ENCODE measurements at places on chromosomes 16 and 17.
A peak's percentile ranks its signal among the peaks of the same experiment; 100 is the strongest.

- DNase-seq, result no peak
Observed at GRCh38 chr16:75745823-75746222, 19.5 kb upstream of the CPHXL start.

DNA sequence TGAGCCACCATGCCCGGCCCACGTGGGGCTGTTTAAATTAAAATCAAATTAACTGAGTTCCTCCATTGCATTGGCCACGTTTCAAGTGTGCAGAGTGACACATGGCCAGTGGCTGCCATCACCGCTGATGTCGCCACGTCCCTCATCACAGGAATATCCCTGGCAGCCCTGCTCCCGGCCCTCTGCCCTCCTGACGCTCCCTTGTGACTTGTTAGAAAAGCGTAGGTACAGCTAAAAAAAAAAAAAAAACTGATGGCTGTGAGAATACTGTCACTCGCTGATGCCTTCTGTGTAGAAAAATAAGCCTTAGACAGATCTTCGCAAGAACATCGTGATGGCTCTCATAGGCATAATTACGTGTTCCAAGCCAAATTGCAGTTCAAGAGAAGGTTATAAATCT, 21.7 kb downstream of the CARHSP1 start:
- no peak for DNase-seq

- no peak for DNase-seq
Observed at GRCh38 chr16:57897053-57897784, 73.7 kb downstream of the CNGB1 start.

DNA sequence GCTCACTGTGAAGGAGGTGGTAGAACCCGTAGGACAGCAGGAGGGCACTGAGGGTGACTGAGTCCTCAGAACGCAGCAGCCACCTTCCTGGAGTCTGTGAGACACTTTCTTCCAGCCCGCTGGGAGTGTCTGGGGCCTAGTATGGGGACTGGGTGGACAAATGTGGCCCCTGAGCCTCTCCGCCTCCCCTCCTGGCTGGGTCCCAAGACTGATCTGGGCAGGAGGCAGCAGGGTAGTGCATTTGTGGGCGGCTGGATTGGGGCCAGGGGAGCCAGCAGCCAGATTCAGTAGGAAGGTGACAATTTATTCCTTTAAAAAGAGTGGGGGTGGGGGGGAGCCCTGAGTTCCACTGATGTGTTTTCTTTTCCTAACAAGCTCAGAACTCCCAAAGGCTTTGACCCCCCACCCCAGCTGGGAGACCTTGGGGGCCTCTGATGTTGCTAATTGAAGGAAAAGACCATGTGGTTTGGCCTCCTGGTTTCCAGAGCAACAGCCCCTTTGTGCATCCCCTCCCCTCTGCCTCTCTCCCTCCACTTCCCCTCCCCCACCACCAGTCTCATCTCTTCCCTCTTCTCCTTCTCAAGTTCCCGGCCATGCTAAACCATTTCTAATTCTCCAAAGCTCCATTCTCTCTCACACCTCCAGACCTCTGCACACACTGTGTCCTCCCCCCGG, 4.4 kb downstream of the CLEC19A start:
- DNase-seq, result no peak

DNA sequence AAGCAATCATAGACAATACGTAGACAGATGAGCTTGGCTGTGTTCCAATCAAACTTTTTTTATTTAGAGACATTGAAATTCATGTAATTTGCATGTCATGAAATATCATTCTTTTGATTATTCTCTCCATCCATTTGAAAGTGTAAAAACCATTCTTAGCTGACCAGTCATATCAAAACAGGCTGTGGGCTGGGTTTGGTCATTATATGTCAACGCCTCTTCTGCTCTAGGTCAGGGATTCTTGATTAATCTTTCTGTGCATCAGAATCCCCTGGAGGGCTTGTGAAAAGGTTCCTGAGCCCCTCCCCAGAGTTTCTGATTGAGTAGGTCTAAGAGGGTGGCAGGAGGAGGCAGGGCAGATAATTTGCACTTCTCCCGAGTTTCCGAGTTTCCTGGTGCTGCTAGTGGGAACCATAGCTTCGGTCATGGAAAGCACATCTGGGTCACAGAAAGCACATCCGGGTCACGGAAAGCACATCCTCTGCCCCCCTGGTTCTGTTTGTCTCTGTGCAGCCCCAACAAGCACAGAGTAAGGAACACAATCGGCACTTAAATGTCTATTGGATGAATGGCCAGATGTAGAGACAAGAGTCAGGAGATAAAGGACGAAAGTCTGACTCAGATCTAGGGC, 16.4 kb downstream of the PIMREG start:
- DNase-seq, result no peak

DNA sequence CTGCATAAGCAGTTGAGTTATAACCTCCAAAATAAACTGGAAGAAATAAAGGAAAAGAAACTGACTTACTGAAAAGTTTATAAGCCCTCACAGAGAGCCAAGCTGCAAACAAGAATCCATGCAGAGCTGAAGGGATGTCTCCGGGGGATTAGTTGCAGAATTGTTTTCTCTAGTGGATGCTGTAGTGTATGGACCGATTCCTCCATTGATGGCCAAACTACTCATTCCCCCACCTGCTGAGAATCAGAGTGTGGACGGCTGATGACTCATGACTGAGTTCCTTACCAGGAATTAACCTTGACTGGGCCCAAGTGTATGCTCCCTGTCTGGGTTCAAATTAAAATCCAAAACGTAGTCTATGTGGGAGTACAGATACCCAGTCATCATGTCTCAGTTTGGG, 93.9 kb upstream of the CDH8 start:
- no peak for DNase-seq

DNA sequence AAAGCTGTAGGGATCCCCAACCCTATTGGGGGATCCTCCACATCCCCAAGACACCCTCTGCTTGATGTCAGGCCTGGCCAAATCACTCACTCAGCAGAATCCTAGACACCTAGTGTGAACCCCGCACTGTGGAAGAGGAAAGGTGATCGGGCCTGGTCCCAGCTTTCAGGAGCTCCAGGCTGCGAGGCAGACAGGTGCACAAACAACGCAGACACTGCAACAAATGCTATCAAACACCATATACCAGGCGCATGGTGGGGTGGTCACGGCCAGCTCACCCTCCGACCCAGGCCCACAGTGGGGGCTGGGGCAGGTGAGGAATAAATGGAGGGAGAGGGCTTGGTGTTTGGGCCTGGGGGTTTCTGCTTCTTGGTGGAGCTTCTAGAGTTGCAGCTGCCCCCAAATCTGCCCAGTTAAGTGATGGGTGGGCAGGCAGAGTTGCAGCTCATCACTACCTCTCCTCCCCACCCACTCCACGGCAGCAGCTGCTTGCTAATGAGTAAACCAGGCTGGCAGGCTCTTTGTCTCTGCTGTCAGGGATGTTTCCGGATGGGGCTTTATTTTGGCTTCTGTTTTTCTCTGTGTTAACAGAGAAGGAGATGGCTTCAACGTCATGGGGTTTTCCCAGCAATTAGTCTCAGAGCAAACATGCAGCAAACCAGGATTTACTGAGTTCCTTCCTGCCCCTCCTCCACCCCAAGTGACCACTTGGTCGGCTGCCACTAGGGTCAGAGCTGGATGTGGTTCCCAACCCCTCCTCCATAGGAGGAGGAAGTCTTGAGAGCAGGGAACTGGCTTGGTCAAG, 46.6 kb downstream of the PECAM1 start:
- no peak for DNase-seq

GRCh38 chr17:29212681-29213121, 32.5 kb upstream of the MYO18A start:
- DNase-seq, result no peak

DNA sequence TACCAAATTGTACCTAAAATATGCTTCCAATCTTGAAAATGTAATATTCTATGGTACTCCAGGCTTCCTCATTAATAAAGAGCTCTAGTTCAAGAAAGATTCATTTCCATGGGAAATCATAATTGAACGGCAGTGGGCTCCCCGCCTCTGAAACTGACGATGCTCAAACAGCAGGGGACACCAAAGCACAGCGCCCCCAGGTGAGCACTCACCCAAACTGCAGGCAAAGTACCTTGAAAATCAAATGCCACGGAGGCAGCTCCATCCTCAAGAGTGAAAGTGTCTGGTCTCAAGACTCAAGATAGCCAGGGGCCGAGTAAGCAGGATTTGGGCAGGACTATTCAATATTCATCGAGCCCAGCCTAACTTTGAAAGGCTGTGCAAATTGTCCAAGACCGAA, 217.4 kb upstream of the TNRC6C start:
- no peak for DNase-seq

GRCh38 chr17:13337864-13338371, 263.8 kb downstream of the HS3ST3A1 start:
- no peak for DNase-seq

GRCh38 chr16:71672803-71673581, 47.0 kb downstream of the MARVELD3 start:
- no peak for DNase-seq

DNA sequence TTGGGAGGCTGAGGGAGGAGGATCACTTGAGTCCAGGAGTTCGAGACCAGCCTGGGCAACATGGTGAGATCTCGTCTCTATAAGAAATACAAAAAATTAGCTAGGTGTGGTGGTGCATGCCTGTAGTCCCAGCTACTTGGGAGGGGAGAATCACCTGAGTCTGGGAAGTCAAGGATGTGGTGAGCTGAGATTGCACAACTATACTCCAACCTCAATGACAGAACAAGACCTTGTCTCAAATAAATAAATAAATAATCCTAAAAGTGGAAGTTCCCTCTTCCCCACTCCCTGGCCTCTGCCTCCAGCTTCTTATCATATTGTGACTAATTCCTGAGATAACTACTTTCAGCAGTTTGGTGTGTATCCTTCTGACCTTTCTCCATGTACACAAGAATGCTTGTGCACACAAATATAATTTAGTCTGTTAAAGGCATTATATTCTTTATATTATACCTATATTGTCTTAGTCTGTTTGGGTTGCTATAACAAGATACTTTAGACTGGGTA, 23.5 kb upstream of the DNAJA2 start:
- DNase-seq, result no peak

DNA sequence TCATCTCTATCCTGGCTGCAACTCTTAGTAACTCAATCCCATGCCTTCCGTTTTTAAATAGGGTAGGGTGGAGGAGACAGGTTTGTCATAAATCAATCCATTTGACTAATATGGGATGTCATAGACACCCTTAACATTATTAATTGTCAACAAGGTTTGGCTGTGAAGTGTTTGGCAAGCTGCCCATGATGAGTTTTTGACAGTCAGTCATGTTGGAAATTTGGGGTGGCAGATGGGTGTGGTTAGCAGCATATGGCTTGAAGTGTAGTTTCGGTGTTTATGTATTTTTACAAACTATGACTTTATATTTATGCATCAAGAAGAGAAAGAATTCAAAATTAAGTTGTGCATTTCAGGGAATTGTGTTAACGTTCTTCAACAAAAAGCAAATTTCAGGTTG, 221.8 kb upstream of the CDH5 start:
- DNase-seq, result no peak

DNA sequence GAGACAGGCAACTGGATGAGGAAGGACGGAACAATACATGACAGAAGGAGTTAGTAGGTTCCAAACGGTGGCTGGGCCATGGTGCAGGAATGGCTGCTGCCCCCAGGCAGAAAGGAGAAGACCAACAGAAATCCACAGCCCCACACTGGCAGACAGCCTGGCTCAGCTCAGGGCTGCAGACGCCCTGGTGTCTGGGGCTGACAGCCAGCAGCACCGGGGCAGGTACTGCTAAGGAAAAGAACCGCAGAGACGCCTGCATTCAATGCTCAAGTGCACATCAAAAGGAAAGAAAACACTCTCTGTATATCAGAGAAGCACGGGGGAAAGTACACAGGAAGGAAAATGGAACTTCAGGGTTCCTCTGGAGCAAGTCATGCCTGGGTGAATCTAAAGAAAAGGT, 53.4 kb downstream of the GAS7 start:
- DNase-seq, result no peak

GRCh38 chr17:74199306-74200092, 4.0 kb upstream of the RPL38 start:
- peak; percentile 55 for DNase-seq

DNA sequence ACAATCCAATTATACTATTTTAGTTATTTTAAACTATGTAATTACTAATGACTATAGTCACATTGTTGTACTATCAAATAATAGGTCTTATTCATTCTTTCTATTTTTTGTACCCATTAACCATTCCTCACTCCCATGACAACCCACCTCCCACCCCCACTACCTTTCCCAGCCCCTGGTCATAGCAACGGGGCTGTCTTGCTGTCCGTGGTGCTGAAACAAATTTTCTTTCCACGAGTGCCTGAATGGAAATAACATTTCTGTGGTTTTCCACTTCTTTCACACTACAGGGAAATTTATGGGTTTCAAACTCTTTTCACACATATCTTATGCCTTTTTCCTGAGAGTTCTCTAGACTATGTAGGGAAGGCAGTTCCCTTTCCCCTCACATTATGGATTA, 326.6 kb downstream of the PHKB start:
- no peak for DNase-seq

All from stimulated activated CD8-positive, alpha-beta memory T cell treated with anti-CD3 and anti-CD28 coated beads, Interleukin-2, amount 100 ng/mL, for 48 hours (primary cell).